ENCODE measurements at places on chromosomes 16 and 17.

DNA sequence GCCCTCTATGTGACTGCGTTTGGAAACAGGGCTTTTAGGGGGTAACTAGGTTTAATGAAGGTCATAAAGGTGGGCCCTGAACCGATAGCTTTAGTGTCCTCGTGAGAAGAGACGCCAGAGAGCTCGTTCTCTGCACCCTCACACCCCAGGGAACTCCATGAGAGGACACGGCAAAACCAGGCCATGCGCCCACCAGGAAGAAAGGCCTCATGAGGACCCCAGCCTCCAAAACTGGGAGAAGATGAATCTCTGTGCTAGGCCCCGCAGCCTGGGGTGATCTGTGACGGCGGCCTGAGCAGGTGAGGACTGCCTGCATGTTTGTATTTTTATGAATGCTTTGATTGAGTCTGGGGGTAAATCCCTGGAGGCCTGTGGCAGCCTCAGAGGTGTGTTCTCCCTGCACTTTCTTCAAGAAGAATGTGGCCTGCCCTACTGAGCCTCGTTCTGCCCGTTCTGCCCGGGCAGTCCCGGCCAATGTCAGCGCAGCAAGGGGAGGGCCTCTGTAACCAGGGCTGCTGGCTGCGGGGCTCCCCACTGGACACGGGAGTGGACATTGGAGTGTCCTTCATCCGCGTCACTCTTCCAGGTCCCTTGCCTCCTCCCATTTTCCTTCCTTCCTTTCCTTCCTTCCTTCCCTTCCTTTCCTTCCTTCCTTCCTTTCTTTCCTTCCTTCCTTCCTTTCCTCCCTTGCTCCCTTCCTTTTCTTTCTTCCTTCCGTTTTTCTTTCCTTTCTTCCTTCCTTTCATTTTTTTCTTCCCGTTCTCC, 6.8 kb upstream of the RNF213 start:
- H3K27ac ChIP-seq, result no peak overlapping the region
- no peaks in the 10 kb centered on the region for H3K27me3 ChIP-seq
- H3K36me3 ChIP-seq, result no peaks in the 10 kb centered on the region
- no peak overlapping the region for H3K4me3 ChIP-seq
- no peaks in the 10 kb centered on the region for H3K4me1 ChIP-seq

- no peak overlapping the region for H3K27ac ChIP-seq
- no peaks in the 10 kb centered on the region for H3K36me3 ChIP-seq
- no peak overlapping the region for H3K4me3 ChIP-seq
Observed at GRCh38 chr17:8047769-8048110, 8.9 kb downstream of the ALOX15B start.

- DNase-seq, result peak; percentile 47
- H3K27me3 ChIP-seq, result no peaks in the 10 kb centered on the region
- no peaks in the 10 kb centered on the region for H3K4me1 ChIP-seq
- H3K36me3 ChIP-seq, result no peaks in the 10 kb centered on the region
- no peak overlapping the region for H3K4me3 ChIP-seq
Observed at GRCh38 chr16:57899771-57900661, 70.9 kb downstream of the CNGB1 start.

DNA sequence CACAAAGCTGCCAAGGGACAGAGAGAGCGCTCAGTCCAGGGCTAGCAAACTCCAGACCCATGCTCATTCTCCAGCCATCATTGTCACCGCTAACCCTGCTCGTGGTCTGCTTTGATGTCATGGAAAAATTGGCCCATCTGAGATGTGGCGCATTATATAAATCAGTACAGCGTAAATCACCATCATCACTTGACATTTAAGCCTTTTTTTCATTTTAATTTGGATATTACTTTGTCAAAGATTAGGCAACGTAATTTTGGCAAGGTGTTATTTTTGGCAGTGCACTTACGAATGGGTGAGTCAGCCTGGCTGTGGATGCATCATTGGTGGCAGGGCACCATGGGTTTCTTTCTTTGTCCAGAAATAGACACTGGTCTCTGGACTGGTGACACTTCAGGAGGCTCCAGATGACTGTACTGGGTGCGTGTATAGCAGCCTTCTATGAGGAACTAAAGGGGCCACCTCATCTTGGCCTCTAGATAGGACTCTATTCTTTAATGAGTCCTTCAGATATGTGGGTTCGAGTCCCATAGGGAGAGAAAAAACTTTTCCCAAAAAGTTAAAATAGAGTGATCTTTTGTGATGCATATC, 166.3 kb downstream of the MSI2 start:
- no peak for DNase-seq
- no peaks in the 10 kb centered on the region for H3K4me1 ChIP-seq
- H3K27me3 ChIP-seq, result no peaks in the 10 kb centered on the region

GRCh38 chr17:17766077-17766743, 70.6 kb downstream of the SREBF1 start:
- peak overlapping the region; percentile 40 for H3K27ac ChIP-seq
- no peaks in the 10 kb centered on the region for H3K4me1 ChIP-seq
- no peaks in the 10 kb centered on the region for H3K27me3 ChIP-seq

- no peak overlapping the region for H3K4me3 ChIP-seq
- no peaks in the 10 kb centered on the region for H3K27me3 ChIP-seq
- H3K27ac ChIP-seq, result no peak overlapping the region
- no peak for DNase-seq
Observed at GRCh38 chr17:71725811-71726210, 395.0 kb upstream of the SOX9 start.
